ENCODE measurements at places on chromosomes 12 and 14.

DNA sequence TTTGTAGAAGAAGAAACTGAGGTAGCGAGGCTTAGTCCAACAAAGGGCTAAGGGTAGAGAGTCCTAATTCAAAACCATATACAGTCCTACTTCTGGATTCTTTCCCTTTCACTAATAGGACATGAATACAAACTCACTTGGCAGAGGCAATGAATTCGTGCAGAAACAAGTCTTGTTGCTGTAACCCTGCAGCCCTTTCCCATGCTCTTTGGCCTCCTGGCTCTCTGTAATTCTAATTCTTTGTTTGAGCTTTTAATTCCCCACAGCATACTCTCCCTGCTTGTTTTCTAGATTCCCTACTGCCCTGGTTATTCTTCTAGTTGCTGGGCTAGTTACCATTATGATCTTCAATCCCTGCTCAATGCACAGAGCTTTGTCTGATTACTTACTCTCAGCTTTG is 381.4 kb downstream of the ETNK1 start:
- DNase-seq, result no peak

GRCh38 chr14:22084393-22085281 is 411.0 kb upstream of the OR4E1 start:
- peak; percentile 31 for DNase-seq

DNA sequence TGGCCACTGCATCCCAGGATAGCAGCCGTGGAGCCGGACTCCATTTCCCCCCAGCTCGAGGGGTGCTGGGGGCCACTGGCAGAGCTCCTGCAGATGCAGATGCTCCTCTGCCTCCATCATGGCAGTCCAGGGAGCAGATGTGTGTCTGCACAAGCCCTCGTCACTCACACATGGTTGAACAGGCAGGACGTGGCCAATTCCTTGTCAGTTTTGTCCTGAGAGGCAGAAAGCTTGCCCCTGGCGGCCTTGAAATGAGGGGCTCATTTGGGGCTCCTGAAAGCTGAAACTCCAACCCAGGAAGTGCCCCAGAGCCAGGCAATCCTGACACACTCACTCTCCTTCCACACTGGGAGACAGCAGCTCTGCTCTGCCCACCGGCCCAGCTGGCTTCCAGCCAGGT is 100.9 kb upstream of the C14orf180 start:
- no peak for DNase-seq

DNA sequence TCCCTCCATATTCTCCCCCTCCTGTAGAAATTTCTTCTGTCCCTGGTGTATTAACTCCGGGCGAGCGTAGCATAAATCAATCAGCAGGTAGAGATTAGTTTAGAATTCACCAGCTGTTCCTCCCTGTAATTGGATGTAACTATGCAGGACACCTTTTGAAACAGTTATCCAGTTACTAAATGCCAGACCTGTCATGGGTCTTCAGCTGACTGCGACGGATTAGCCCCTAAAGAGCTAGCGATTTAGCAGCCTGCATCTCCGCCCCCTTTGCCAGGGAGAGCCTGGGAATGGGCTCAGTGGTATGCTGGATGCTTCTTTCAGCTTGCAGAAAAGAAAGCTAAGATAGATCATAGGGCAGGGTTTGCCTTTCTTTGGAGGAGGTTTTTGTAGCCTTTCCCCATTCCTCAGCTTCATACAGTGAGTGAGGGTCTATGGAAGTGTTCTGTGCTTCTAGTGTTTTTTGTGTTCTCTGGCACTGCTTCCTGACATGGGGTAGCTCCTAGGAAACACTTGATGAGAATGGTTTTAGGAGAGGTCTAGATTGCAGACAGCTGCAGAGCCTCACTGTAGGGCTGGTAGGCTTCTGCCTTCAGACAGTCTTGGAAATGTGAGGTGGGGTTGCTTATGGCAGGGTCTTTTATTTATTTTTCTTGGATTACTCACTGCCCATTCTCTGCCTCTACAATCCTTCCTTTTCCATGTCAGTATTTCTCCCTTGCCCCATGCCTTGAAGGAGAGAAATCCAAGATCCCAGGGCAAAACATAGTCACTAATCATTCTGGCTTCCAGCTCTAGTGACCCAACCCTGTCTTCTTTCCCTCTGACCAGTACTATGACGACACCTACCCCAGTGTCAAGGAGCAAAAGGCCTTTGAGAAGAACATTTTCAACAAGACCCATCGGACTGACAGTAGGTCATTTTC is 16.7 kb downstream of the COPZ1 start:
- no peak for DNase-seq

DNA sequence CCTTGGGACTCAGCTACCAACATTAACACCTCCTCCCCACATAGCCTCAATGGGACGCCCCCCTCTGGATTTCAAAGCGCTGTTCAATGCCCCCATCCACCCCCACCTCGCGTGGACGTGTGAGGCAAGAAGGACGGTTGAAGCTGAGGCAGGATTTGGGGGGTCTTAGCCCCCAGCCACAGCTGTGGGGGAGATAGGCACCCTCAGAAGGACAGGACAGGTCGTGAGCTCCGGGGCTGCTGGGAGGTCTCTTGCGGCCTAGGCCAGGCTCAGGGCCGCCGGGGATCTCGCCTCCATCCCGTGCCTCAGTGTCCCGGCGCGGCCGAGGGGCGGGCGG is 8.3 kb upstream of the SP7 start:
- no peak for DNase-seq
